ENCODE measurements at places on chromosomes 7 and 10.

GRCh38 chr10:88964869-88965415 lies 12.4 kb upstream of the ACTA2 start:
- DNase-seq, result no peak

- DNase-seq, result no peak
Observed at GRCh38 chr10:85532773-85533172, 833.8 kb downstream of the GRID1 start.

- DNase-seq, result no peak
Observed at GRCh38 chr10:57925045-57925444, 342.6 kb downstream of the IPMK start.

- DNase-seq, result no peak
Observed at GRCh38 chr7:69674701-69675182, 76.5 kb downstream of the AUTS2 start.

- DNase-seq, result no peak
Observed at GRCh38 chr7:15245831-15246230, 316.0 kb downstream of the AGMO start.

DNA sequence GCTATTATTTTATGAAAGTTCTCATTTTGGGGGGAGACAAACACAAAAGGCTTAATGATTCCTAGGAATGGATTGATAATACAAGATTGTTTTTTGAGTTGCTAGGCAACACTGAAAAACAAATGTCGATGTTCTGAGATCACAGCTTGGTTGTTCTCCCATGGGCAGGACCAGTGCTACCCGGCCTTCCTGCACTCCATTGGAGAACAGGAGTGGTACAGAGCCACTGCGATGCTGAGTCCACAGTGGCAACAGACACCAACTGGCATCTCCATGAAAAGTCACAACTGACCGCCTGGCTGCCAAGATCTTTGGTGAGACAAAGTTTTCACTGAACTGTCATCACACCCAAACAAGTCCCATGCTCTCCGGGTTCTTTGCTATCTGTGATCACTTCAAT lies 68.9 kb upstream of the NMT2 start:
- no peak for DNase-seq
